ENCODE measurements at places on chromosomes 13 and 19. TPM values are rescaled to one million over a fixed set of nuclear protein-coding genes. Genes with fewer than 3 reads are reported as not detected.

Gene RASAL3
- not detected for total RNA-seq

Gene TMEM190
- total RNA-seq = 1.5 TPM

Gene FGF9
- not detected for total RNA-seq

Gene AP1M2
- total RNA-seq = 60.3 TPM

Gene CLEC17A
- total RNA-seq = not detected

Gene LRRC8E
- total RNA-seq = 7.1 TPM

Gene ZNF790
- total RNA-seq = 0.57 TPM

Gene CCNA1
- 0.31 TPM for total RNA-seq

Gene SIGLEC14
- not detected for total RNA-seq

Gene ANKRD24
- total RNA-seq = 0.39 TPM

Gene RNF225
- total RNA-seq = 0.23 TPM
